ENCODE measurements at places on chromosomes 4 and X.

DNA sequence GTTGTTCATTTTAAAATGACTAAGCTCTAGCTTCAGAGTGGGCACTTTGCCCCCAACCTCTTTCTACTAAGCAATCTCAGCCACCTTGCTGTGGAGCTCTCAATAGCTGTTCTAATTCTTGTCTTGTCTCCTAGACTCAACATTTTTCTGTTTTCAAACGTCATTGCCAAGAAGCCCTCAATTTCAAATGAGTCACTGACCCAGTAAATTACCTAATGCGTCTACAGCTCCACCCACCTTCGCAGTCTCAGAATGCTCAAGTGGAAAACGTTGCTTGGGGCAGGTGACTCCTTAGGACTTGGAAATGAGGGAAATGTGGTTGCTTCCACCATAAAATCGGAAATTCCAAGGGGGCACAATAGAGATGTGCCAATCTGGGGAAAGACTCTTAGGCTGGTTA is 59.0 kb downstream of the ING2 start:
- DNase-seq: no peak

DNA sequence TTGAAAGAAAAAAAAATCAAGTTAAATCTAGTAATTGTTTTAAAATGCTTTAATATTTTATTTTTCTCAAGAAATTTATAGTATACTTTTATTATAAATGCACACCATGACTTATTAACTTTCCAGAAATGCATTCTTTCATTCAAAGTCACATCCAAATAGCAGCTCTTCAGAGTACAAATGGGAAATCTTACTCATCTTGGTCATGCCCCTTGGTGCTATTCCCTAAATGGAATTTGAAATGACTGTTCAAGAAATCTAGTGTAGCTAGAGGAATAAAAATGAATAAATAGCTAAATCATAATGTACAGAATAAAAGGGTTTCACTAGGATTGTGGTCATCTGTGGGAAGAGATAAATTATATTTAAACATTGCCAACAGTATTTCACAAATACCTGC is 1139.7 kb downstream of the PCDH18 start:
- no peak for DNase-seq

- DNase-seq: no peak
These were observed 36.4 kb upstream of the MSANTD1 start for GRCh38 chr4:3212391-3213105.

GRCh38 chr4:17854036-17854435 is 43.3 kb downstream of the NCAPG start:
- DNase-seq: no peak

DNA sequence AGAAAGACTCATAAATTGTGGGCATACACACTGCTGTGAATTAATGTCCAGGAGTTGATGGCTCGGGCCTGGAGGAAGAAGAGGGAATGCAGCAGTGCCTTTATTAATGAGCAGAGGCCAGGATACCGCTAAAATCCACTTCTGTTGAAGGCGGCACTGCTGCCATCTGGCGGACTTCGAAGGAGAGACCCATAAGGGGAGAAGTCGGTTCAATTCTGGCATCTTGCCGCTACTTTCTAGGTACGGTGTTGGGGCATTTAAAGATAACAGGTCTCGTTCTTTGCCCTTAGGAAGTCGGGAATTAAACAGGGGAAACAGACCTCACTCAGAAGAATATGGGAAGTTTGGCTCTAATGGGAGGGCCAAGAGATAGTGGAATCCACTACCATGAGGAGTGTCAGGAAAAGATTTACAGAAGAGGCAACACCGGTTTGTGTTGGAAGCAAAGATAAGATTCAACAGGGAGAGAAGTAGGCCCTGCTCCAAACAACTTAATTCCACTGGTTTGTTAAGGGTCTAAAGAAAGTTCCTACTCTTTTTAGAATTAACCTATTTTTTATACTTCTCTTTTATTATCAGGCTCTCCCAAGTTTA is 133.6 kb upstream of the GIMD1 start:
- peak; percentile 73 for DNase-seq

DNA sequence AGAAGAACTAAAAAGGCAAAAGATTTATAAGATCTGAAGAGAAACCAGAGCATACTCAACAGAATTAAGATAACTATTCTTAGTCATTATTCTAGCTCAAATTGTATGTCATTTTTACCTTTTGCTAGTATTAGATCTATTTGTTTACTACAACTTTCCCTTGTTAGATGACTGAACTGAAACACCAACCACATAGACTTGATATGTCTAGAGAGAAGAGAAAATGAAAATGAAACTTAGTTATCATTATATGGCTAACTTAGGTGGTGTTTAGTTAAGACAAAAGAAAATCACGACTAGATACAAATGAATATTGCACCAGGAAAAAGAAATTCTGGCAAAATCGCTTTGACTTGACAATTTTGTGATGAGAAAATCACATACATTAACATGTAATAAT is 690.8 kb downstream of the PCDH18 start:
- DNase-seq: no peak

DNA sequence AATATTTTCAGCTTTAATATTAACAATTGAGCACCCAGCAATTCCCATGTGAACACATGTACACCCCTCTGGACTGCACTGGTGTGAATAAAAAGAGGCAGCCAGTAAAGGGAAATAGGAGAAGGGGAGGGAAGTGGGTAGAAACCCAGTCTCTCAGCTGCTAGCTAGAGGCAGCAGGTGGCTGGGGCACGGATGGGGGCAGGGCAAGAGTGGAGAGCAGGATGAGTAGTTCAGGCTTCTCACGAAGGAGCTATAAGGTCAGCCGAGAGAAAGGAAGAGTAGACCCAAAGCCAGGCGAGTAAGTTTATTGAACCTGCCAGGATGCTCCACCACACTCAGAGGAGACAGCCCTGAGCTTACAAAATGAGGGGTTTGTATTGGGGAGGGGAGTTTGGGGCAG is 184.8 kb upstream of the MTMR8 start:
- DNase-seq: no peak
